NB4 (cell line): ENCODE measurements at places on chromosomes 1 and 21.

- peak; percentile 73 for DNase-seq
Observed at GRCh38 chr1:23098463-23099170, 70.0 kb downstream of the LUZP1 start.

DNA sequence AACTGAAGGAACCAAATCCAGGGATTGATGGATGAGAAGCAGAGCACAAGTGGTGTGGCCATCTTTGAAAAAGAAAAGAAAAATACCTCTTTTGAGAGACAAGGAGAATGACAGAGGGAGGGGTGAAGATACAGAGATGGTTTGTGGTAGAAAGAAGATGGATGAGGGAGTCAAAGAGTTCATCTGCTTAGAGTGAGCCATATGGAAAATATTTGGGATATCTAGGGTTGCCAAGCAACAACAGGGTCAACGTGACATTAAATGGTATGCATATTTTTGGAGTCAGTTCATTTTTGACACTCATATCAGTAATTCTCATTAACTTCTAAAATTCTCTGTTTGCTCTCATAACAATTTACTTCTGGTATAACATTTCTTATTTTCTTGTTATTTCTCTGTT, 50.7 kb downstream of the MACF1 start:
- DNase-seq: no peak

GRCh38 chr21:46509741-46510502, 51.2 kb downstream of the DIP2A start:
- no peak for DNase-seq

DNA sequence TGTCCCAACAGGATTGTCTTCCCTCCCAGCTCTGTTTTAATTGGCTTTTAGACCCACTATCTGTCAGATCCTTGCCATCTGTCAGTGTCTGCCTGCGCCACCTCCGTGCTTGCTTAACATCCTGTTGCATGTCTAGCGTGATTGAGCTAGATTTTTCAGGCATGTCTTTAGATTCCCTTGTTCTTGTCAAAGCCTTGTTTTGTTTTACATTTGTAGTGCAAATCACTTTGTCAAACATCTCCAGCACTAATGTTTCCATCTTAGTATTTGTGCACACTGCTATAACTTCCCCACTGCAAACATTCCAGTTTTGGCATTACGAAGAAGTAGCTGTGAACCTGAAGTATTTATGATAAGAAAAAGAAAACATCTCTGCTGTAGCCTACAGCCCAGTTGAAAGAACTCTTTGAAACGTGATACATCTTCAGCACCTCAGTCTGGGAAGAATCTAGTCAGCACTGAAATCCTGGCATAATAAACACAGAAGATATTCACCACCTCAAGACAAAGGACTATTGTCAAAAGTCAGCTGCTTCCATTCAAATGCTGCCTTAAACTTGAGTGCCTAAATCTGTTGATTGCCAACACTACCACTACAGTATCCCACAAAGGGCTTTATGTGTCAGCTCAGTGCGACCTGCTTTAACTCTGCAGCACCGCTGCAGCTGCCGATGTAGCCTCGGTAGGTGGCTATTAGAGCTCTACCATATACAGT, 105.0 kb downstream of the FNBP1L start:
- peak; percentile 76 for DNase-seq

DNA sequence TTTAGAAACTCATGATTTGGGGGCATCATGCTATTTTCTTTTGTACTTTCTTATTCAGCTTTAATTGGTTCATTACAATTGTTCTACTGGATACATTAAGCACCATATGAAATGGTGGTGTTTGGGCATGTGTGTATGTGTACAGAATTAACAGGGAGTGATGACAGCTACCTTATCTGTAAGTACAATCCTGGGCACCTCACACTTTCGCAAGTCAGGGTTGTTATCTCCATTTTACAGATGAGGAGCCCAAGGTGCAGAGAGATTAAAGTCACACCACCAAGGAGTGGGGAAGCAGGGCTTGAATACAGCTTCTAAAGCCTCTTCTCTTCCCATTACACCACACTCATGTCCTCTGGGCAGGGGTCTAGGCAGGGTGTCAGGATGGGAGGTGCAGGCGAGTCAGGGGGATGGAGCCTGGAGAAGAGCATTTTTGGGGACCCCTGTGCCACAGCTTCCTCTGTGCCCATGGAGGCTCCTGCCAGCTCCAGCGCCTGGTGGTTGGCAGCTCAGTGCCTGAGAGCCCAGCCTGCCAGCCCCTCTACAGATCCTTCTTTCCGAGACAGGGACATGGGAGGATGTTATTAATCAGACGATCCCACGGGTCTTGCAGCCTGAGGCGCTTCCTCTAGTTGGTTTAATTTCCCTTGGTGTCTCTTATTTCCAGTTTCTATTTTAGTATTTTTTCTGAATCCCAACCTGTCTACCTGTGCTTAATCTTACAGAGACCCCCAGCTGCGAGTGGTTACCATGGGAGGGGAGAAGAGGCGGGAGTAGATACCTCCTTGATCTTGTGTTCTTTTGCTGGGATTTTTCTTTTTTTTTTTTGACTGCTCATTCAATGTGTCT, 126.2 kb upstream of the CD34 start:
- no peak for DNase-seq

- DNase-seq: peak; percentile 44
Observed at GRCh38 chr1:114033216-114033706, 54.0 kb downstream of the OLFML3 start.

DNA sequence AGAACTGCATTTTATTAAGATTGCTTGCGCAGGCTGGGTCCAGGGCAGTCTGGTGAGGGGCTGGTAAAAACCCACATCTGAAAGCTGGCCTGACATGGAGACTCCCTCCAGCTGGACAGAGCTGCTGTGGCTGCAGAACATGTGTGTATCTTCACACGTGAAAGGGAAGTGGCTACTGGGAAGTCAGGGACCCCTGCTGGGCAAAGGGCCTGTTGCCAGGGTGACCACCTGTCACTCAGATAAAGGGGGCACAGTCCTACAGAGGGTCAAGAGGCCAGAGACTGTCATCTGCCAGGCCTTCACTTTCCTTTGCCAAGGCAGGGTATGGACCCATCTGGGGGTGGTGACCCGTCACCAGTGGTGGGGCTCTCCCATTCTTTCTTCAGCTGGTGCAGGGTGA, 17.5 kb downstream of the NKAIN1 start:
- peak; percentile 45 for DNase-seq

DNA sequence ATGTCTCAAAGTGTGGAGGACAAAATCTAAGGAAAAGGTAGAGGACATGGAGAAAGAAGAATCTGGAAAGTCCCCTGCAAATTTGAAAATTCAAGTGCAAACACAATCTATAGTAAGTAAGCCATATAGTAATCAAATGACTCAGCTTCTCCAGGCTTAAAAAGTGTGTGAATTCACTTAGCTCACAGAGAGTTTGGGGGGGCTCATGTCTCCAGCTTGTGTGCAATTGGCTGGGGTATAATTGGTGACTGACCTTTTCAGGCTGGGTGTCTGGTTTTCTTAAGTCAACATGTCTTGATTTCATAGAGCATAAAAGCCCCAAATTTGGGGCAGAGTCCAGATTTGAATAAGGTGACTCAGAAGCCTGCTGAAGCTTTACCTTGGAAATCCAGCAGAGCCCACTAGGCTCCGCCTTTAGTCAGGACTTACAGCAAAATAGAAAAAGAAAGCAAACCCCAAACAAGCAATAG, 8.6 kb downstream of the CLDN14 start:
- no peak for DNase-seq

DNA sequence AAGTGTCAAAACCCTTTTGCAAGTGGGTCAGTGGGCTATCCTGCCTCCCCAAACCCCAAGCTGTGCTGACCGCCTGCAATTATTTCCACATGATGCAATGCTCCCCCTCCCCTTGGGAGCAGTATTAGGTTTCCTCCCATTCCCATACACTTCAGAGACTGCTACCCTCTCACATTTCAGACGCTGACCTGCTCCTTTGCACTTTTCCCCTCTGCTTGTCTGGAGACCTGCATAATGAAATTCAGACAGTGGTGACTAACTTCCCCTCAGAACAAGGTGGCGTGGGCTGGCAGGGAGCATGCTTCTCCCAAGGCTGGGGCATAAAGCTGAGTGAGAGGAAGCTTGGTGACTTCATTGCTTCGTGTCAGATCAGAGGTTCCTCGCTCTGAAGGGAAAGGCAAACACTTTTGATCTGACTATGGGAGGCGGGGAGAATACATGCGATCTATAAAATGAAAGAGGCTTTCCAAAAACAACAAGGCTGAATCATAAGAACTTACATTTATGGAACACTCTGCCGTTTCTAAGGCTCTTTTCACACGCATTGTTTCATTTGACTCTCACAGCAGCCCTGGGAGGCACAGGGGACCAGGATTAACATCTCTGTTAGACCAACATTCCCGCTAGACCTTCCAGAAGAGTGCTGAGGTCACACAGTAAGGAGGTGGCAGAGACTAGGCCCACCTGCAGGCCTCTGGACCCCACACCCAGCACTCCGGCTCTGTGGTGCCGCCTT, 27.5 kb upstream of the ROR1 start:
- peak; percentile 20 for DNase-seq

GRCh38 chr1:63148825-63149645, 173.3 kb upstream of the FOXD3 start:
- peak; percentile 33 for DNase-seq
